Tongue (tissue), 3 donors: ENCODE measurements at places on chromosomes 1 and 21.
A peak's percentile ranks its signal among the peaks of the same experiment; 100 is the strongest.

- DNase-seq = no peak
Observed at GRCh38 chr1:156226116-156226538, 13.3 kb downstream of the PMF1 start.

DNA sequence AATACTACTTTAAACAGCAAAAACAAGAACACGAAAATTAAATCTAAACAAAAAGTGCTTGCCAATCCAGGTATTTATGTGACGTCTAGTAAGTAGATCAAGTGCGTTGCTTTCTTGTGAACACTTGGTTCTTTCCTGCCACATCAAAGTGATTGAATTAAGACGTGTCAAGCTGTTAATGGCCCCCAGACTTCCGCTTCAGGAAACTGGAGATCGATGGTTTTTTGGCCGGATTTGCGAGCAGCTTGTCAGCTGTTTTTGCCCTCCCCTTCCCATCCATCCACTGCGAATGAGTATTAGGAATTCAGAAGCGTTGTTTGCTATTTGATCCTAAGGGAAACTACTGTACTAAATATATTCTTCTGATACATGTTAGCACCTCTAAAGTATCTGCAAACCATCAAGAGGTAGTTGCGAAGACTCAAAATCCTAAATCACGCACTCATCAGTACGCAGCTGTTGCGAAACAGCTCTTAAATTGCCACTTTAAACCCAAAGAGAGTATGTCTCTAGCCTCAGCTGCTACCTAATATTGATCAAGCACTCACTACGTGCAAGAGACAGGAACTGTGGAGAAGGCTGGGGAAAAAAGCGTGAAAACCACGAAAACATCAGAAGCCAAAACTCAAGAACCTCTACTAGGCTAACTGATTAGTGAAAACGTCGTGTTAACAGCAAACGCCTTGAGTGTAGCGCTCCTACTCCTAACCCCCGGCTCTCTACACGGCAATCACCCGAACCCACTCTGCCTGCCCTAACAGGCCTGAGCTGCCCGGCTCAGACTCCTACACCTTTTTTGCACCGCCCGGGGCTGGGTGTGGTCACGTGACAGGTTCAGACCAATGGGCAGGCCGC, 473 bp upstream of the BRDT start:
- no peak for DNase-seq

GRCh38 chr1:186689907-186690306, 9.7 kb upstream of the PTGS2 start:
- peak; percentile 29 for DNase-seq

DNA sequence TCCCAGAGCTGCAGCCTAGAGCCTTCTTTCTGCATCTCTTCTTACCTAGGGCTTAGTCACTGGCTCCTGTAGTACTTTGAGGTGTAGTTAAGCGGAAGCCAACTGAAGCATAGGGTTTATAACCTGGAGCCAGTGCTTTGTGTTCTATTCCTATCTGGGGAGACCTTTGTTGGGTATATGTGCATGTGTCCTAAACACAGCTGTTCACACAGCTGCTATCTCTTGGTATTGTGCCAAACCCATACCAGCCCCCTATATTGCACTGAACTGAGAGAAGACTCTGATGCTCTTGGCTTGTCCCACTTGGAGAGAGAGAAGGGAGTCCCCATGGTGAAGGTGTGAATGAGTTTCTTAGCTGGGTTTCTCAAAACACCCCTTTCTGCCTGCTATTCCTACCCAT, 17.2 kb upstream of the NFASC start:
- DNase-seq = peak; percentile 71

DNA sequence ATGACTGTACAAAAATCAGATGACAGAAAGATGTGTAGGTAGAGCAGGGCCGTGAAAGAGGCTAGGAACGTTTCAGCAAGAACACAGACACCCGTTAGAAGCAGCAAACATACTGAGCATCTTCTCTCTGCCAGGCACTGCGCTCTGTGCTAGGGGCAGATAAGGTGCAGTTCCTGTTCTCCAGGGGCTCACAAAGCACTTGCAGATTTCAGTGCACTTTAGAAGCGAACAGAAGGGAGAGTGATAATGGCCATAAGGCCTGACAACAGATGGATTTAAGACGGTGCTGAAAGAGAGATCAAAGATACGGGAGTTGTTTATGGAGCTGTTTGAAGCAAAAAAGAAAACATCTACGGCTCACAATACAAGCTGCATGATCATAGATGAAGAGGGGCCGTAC, 200.3 kb upstream of the FOXD3 start:
- DNase-seq = no peak

- no peak for DNase-seq
Observed at GRCh38 chr1:206535853-206536188, 28.5 kb downstream of the RASSF5 start.

GRCh38 chr1:20069874-20070273, at the start of gene PLA2G5:
Gene PLA2G5, plus strand, starts transcription at chr1:20070194. Its CDS starts 14,637 bp downstream, at chr1:20084831.
- DNase-seq = no peak
